ENCODE measurements at places on chromosomes 12 and 14.

GRCh38 chr14:61625165-61625564 is 70.1 kb upstream of the HIF1A start:
- DNase-seq = no peak

GRCh38 chr14:29858299-29858698 is 69.3 kb downstream of the PRKD1 start:
- DNase-seq = no peak

DNA sequence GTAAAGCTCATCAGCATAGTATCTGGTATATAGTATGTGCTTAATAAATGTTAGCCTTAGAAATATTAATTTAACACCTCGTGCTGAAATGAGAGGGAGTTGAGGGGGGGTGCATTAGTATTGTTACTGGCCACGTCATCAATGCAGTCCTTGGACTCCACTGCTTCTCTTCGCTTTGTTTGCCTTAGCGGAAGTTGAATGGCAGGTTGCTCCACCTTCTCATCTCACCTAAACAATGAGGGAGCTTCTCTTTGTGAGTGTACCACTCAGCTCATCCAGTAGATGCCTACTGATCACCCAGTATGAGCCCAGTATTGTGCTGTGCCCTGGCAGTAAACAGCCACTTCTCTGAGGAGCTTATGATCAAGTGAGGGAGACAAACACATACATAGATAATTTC is 4.5 kb downstream of the TMEM117 start:
- DNase-seq = no peak

GRCh38 chr12:31797230-31797872 is 68.5 kb upstream of the AMN1 start:
- no peak for DNase-seq

DNA sequence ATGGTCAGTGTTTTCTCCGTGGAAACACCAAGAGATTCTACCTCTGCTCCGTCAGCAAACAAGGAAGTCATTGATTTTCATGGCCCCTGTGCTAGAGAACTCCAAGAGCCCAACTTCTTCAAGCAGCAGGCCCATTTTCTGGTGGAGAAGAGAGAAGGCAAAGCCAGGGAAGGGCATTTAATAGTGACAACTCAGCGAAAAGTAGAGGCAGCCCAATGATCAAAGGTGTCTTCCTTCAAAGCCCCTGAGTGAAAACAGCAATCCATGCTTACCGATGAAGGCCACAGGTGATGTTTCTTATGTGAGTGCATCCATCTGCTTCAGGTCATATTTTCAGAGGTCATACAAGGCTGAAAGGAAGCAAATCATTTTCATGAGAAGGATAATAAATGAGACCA is 77.3 kb downstream of the VCPKMT start:
- no peak for DNase-seq

DNA sequence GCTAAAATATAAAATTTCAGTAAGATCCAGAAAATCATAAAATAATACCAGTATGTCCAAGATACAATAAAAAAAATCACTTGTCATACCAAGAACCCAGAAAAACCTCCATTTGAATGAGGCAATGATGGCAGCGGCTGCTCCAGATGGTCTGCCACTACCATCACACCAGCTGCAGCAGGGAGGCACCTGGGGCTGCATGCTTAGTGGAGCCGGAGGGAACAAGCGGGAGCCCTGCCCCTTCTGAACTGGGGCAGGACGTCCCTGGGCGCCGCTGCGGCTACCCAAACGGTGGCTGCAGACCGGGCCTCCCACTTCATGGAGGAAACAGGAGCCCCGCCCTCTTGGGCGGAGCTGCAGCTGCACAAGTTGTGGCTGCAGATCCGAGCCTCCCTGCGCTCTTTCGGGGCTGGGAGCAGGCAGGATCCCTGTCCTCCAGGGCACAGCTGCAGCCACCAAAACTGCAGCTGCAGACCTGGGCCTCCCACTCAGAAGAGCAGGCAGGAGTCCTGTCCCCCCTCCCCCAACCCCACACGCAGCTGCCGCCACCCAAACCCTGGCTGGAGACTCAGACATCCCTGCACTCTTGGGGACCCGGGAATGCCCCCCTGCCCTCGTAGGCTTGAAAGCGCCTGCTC is 36.1 kb upstream of the OR5AU1 start:
- DNase-seq = peak; percentile 55

GRCh38 chr12:79927772-79928474 is 7.0 kb downstream of the PPP1R12A start:
- DNase-seq = no peak

DNA sequence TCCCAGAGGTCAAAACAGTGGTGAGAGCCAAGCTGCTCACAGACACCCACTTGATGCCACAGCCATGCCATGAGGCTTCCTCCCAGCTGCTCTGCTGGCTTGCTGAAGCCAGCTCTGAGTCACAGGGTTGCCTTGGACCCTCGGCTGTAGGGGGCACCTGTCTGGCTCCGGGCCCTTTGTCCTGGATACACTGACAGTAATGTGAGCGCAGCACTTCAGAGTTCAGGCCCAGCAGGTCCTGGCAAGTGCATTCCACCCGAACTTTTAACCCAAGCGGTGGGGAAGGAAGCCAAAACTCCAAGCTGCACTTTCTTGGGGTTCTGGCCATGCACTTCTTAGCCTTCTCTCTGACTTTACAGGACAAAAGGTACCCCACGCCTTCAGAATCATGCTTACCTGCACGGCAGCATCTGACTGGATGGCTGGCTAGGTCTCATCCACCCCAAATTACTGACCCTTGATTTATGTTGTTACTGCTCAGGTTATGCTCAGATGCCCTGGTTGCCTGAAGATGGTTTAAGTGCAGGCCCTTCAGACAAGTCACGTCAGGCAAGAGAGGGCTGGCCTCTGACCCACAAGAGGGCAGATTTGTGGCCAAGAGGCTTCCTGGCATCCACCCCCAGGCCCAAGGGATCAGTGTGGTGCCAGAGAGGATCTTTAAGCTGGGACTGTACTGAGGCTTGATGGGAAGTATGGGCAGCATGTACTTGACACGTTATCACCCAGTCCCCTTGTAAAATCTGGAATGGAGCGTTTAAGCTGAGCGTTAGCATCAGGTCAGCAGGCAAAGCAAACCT is 24.8 kb downstream of the SLC25A29 start:
- DNase-seq = no peak

GRCh38 chr12:24349051-24349799 is 399.8 kb upstream of the SOX5 start:
- DNase-seq = no peak

- no peak for DNase-seq
Measured at GRCh38 chr12:114403690-114404066, 2.3 kb downstream of the TBX5 start.

- DNase-seq = no peak
Measured at GRCh38 chr12:60174476-60174875, 578.6 kb downstream of the SLC16A7 start.

- no peak for DNase-seq
Measured at GRCh38 chr14:59897757-59898383, 22.1 kb upstream of the LRRC9 start.

DNA sequence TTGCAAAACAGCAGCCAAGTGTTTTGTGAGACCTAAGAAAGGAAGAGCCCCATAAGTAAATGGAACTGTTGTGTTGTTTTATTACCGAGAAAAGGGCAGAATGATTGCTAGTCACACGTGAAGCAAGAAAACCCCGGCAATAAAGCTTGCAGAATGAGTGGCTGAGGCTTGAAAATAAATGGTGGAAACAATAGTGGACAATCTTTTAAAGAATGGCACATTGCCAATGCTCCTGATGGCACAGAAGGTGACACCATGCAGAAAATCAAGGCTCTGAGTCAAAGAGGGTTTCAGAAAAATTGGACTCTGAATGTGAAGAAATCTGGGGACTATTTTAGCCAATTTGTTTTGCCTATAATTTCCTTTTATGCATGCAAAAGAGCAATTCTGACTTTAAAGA is 4.0 kb upstream of the AQP2 start:
- DNase-seq = no peak

GRCh38 chr12:7009512-7009911 is 8.8 kb downstream of the LPCAT3 start:
- DNase-seq = no peak

GRCh38 chr12:67626156-67626555 is 22.4 kb upstream of the DYRK2 start:
- no peak for DNase-seq

GRCh38 chr12:123118497-123118896 is 32.4 kb downstream of the PITPNM2 start:
- no peak for DNase-seq

GRCh38 chr14:91012045-91012444 is 48.4 kb downstream of the RPS6KA5 start:
- DNase-seq = no peak

DNA sequence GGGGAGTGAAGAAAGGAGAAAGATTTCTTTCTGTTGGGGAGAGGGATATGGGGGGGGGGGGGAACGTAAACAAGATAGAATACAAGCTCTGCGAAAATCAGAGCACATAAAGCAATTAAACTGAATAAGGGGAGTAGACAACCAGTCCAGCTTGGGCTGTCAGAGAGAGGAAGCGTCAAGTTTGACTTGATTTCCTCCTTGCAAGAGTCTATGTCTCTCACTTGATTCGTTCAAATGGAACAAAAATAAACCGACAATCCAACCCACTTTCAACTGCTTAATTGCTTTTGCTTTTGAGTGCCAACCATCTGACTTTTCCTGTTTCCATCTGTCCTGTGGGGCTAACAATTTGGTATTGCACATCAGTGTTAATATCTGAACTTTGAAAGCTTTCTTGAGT is 942 bp downstream of the SYT1 start:
- DNase-seq = no peak
